Endothelial cell (in vitro differentiated cells): ENCODE measurements at places on chromosomes 5 and 9. TPM values are rescaled to one million over a fixed set of nuclear protein-coding genes. Genes with fewer than 3 reads are reported as not detected.

DNA sequence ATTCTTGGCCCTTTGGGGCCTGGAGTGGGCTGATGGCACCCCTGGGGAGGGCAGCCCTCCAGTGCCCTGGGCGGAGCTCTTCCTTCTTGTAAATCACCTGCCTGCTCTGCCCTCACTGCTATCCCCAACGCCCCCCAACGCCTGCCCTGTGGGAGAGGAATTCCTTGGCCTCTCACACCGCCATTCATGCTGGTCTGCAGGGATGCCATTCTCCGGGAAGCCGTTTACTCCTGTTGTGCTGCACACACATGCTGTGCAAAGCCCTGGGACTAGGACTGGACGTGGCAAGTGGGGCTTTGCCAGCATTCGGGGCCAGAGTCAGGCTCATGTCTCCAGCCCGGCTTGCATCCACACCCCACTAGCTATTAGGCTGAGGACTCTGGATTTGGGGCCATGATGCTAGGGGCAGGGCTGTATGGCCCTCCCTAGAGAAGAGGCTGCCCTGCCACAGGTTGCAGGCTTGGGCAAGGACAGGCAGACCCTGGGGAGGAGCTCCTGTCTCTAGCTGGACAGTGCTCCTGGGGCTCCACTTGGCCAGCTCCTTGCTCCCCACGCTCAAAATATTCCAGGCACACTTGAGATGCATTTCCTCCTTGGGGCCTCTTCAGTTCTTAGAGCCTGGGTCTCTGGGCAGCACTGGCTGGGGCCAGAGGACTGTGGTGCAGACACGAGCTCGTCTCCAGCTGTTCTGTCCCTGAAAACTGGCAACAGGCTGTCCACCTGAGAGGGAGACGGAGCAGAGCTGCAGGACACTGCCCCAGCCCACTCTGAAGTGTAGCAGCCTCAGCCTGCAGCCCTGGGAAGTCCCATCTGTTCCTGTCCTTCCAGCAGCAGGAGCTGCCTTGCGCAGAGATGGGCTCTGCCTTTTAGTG is 226.9 kb downstream of the CACNA1B start:
- DNase-seq, result no peak

DNA sequence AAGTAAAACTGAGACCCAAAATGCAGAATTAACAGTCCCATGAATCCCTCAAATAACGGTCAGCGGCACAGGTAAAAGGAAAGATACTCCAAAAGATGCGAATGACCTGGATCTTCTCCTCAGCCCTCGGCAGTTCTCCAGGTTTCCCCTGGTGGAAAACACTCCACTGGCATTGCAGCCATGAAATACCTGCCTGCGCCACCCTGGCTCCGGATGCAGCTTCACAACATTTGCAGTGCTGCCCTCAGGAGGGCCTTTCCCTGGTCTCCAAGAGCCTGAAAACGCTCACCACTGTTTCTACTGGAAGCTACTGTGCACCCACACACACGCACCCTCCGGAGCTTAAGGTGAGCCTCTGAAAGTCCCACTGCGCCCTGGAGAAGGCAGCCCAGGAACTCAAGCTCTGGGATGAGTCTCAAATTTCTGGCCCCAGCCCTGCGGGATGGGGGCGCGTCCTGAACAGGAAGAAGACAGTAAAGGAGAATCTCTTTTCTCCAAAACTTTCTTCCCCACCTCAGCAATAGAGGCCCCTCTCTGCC is 612 bp downstream of the UGT3A2 start:
- no peak for DNase-seq

The FGF18 gene
- total RNA-seq, result 0.13 TPM

- no peak for DNase-seq
These were observed 12.8 kb upstream of the MAN2A1 start for GRCh38 chr5:109676920-109677319.

The IFNK gene
- not detected for total RNA-seq

- DNase-seq, result no peak
These were observed 58.6 kb downstream of the DIAPH1 start for GRCh38 chr5:141560151-141560550.

GRCh38 chr5:155595791-155596190 is 582.2 kb downstream of the KIF4B start:
- no peak for DNase-seq

DNA sequence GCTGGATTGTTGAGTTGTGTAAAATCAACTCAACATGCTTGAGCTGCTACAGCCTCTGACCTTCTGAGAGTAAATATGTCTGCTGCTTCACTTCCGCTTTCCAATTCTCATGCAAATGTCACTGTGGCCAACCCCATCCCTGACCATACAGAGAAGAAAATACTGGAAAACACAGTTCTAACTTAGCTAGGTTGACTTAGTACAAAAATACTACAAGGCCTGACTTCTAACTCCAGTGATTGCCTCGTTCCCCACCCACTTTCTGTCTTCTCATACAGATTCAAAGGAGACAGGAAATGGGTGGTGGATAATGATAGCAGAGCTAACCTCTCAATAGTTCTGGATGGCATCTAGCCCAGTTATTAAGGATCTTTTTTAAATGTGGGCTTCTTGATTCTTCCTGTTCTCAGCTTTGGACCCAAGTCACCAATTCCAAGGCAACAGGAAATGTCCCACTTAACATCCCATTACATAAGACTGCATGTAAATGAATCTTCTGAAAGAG is 226.6 kb upstream of the SLC24A2 start:
- no peak for DNase-seq

The PRSS3 gene
- total RNA-seq, result 0.59 TPM

The THBS4 gene
- 3.0 TPM for total RNA-seq

GRCh38 chr9:5869315-5870019 is 21.2 kb upstream of the MLANA start:
- peak; percentile 15 for DNase-seq

- no peak for DNase-seq
These were observed 78.7 kb downstream of the CAMSAP1 start for GRCh38 chr9:135828656-135829055.

DNA sequence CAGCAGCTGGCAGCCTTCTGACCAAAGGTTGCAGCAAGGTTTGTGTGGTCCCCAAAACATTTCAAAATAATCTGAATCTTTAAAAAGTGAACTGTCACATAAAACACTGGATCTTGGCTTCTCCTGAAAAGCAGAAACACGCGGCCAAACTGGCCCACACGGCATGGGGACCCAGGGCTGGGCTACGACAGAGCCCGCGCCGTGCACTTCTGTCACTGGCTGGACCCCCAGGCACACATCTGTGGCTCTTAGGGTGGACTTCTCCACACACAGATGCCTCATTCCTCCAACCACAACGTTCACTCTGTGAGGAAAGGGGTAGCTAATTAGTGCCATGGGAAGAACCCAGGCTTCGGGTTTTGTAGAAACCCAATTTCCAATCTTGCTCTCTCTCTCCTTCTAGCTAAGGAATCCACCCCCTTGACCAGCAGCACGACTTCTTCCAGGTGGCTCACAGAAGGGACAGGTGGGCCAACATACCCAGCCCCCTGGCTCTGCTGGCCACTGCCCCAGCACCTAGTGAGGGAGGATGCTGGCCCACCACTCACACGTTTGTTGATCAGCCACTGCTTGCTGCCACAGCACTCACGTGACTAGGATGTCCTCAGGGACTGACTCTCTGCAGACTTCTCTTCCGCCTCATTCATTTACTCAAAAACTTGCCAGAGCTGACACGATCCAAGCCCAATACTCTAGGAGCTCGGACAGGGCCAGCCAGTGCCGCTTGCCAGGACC is 17.9 kb downstream of the LMAN2 start:
- DNase-seq, result no peak

The SLC34A1 gene
- total RNA-seq, result not detected

The SARDH gene
- 5.0 TPM for total RNA-seq

- DNase-seq, result no peak
These were observed 264.8 kb upstream of the KIF2A start for GRCh38 chr5:62041156-62041756.

GRCh38 chr9:76987594-76988200 is 31.8 kb upstream of the FOXB2 start:
- peak; percentile 49 for DNase-seq

- peak; percentile 81 for DNase-seq
These were observed 95.7 kb downstream of the KCNT1 start for GRCh38 chr9:135797507-135798262.

- no peak for DNase-seq
These were observed 499.2 kb downstream of the CDH18 start for GRCh38 chr5:19488786-19489185.

- DNase-seq, result no peak
These were observed 261.3 kb downstream of the TMEM167A start for GRCh38 chr5:82815871-82816270.

DNA sequence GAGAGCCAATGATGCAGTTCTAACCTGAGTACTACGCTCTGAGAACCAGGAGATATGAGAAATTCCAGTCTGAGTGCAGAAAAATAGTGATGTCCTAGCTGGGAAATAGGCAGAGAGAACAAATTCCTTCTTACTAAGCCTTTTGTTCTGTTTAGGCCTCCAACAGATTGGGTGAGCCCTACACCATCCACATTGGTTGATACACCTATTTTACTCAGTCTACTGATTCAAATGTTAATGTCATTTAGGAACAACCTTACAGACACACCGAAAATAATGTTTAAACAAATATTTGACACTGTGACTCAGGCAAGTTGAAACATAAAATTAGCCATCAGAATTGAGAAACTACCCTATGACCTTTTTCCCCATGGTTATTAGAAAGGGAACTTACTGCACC is 333.9 kb upstream of the IZUMO3 start:
- DNase-seq, result no peak

The NKD2 gene
- total RNA-seq, result 1.8 TPM

GRCh38 chr9:88023001-88023400 is 48.7 kb upstream of the CDK20 start:
- no peak for DNase-seq

DNA sequence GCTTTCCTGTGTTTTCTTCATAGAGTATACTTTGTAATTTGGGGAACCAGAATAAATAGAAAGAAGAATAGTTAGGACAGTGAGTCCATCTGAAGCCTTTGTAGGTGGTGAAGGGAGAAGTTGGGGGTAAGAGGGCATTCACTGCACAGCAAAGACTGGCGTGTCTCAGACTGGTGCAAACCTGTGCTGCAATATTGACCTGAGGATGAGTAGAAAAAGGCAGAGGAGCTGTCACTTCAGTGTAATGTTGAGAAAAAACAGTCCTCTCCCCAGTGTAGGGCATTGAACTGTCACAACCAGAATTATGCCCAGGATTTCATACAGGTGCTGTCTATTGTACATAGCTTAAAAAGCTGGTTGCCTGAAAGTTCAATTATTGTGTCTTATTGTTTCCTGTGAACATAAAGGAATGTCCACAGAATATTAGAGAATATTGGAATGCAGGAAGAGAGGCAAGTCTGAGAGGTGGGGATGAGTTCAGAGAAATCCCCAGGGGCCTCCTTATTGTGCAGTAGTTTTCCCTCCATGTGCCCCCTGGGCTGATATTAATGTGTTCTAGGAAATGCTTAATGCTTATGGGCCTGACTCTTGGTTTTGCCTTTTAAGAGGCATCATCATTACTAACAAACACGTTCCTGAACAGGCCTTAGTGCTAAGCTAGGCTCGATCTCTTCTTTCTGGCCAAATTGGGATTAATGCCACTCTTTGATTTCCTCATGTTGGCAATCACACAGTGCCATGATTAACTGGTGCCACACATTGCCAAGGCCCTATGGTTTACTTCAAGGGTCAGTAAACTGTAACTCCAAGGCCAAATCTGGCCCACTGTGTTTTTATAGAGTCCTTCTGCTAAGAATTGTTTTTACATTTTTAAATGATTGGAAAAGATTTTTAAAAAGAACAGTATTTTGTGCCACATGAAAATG is 34.0 kb downstream of the DAPK1 start:
- DNase-seq, result no peak

The LHX6 gene
- 6.0 TPM for total RNA-seq

GRCh38 chr5:76695346-76695745 is 20.6 kb upstream of the F2R start:
- no peak for DNase-seq

The ENTPD8 gene
- total RNA-seq, result 0.21 TPM

The LYSMD3 gene
- total RNA-seq, result 15.6 TPM

The SPAG8 gene
- 0.59 TPM for total RNA-seq

DNA sequence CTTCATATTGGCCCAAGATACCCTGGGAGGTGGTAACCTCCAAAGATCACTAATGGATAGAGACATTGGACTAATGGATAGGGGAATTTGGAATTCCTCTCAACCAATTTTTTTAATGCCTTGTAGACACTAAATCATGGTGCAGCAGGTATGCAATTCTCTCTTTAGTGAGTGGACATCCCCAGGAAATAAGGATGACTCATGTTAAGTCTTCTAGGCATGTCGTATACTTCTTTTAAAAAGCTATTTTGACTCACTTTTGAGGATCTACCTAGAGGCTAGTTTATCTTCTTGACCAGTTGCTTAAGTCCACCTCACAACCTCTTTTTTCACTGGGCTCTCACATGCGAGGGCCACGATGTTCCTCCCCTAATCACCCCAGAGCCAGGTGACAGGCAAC is 211.6 kb upstream of the CDH12 start:
- no peak for DNase-seq

DNA sequence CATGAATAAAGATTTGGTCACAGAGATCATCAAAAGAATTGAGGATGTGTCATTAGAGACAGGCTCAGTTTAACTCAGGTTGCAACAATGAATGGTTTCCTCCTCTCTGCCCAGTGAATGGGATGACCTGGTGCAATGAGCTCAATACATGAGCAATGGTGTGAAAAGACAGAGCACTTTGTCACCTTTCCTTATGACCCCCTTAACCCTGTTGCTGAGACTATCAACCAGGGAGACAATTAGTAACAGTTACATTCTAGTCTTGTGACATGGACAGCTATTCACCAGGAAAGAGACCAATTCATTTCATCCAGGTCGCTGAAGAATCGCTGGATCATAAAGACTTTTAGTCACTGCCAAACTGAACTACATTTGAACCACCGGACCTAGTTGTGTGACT is 19.9 kb upstream of the CDH6 start:
- no peak for DNase-seq

The ZCCHC7 gene
- 12.0 TPM for total RNA-seq

GRCh38 chr5:139038613-139039305 is 159.4 kb downstream of the SIL1 start:
- DNase-seq, result no peak

DNA sequence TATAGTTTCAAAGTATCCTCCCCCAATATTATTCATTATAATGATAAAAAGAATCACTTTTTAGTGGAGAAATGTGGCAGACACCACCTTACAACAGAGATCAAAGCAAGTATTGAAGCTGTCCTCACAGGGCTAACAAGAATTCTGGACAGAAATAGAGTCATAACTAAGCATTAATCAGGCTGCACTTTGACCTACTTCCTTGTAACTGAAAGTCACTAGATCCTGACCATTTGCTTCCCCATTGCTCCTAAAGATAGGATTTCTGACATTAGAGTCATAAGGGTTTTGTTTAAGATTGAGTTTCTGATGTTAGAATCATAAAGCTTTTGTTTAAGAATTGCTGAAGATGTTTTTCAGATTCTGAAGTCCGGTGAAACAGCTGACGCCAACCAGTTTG is 159.7 kb downstream of the ATP10B start:
- DNase-seq, result no peak

GRCh38 chr5:68406767-68407241 is 191.2 kb downstream of the PIK3R1 start:
- DNase-seq, result no peak

DNA sequence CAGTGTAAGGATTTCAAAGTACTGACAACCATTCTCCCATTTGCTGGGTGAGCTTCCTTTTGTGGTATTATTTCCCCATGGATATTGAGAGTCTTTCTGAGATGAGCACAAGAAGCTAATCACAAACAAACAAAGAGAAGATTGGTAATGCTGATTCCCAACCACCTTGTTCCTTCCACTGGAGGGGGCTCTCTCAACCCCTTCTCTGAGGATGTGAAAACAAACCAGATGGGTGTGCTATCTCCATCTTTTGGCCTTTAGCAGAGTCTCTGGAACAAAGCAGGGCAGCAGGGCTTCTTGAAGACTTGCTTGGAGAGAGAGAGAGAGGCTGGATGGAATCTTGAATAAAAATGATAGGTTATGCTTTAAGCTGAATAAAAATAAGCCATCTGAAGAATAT is 576.7 kb upstream of the ZNF462 start:
- peak; percentile 21 for DNase-seq
